ENCODE measurements at places on chromosomes 7 and 10.

GRCh38 chr10:83089335-83089734 is 1050.0 kb upstream of the GHITM start:
- no peak for DNase-seq

- DNase-seq, result no peak
Observed at GRCh38 chr7:156898938-156899337, 6.0 kb upstream of the LMBR1 start.

DNA sequence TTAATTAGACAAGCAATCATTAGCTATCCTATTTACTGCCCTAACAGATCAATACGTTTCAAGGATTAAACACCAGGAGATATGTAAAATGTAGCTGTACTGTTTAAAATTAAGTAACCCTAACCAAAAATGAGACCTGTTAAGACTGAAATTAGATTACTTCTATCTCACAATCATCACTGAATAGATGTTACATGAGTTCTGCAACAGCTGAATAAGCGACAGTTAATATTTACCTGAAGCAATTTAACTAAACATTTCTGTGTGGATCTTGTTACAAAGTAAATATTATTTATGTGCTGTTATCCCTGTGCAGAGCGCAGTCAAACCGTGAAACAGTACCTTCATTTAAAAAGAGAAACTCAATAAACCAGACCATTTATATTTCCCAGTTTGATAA is 122.5 kb downstream of the RELN start:
- DNase-seq, result no peak

- no peak for DNase-seq
Observed at GRCh38 chr7:140645166-140645900, 4.7 kb upstream of the DENND2A start.

- no peak for DNase-seq
Observed at GRCh38 chr7:127770885-127771284, 118.9 kb downstream of the SND1 start.

DNA sequence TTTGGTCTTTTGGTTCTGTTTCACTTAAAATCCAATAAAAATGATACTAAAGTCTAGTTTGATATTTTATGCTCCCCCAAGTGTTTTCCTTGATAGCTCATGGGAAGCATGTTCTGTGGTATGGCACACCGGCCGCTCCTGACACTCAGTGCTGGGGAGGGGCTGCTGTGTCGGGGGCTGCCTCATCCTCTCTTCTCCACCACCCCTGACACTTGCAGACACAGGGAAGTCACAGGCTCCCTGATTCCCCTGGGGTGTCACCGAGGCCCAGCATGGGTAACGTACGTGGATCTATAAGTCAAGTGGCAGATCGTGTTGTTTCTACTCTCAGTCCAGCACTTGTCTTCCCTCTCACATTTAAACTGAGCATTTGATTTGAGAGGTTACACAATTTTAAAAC is 508.6 kb downstream of the TNS3 start:
- no peak for DNase-seq

- no peak for DNase-seq
Observed at GRCh38 chr7:6589151-6589828, 531 bp upstream of the INTS15 start.

DNA sequence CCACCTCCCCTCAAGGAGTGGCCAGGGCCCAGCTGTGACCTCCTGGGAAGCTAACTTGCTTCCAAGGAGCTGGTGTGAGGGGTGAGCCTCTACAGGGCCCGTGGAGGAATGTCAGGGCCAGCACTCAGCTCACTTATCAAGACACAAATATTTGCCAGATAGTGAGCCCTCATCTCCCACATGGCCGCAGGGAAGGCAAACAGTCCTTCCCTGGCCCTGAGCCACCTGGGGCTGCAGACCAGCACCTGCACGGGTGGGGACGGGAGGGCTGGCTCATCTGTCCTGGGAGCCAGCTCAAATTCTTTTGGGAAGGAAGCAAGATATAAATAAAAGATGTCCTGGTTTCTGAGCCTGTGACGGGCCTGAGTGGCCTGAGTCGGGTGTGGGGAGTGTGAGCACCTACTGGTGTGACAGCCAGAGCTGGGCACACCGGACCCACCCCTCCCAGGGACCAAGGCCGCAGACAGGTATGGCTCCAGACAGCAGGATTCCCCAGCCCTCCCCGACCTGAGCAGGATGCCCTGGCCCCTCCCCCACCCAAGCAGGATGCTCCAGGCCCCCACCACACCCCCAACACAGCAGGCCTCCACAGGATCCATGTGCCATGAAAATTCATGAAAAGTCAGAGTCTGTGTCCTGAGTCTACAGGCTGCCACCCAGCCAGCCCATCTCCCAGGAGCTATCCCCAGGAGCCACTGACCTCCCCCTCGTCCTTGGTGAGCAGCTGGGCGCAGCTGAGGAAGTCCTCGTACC is 148.0 kb downstream of the MAPK8 start:
- DNase-seq, result no peak
